ENCODE measurements at places on chromosomes 1 and 21. TPM values are rescaled to one million over a fixed set of nuclear protein-coding genes. Genes with fewer than 3 reads are reported as not detected.

The GNAT2 gene
- polyA plus RNA-seq = not detected

The LCE3D gene
- not detected for polyA plus RNA-seq

The SLC27A3 gene
- polyA plus RNA-seq = 40.7 TPM

The LORICRIN gene
- not detected for polyA plus RNA-seq

The PCSK9 gene
- 0.95 TPM for polyA plus RNA-seq

The SERBP1 gene
- 417 TPM for polyA plus RNA-seq

The DYNLT5 gene
- polyA plus RNA-seq = 3.2 TPM

The GCSAML gene
- 0.28 TPM for polyA plus RNA-seq

The TMEM125 gene
- 15.6 TPM for polyA plus RNA-seq

The PRAMEF6 gene
- not detected for polyA plus RNA-seq

The C1orf87 gene
- polyA plus RNA-seq = 0.28 TPM

The TSPAN1 gene
- 50.1 TPM for polyA plus RNA-seq

The OR2L5 gene
- polyA plus RNA-seq = not detected

The WDR3 gene
- polyA plus RNA-seq = 33.2 TPM

The NAV1 gene
- polyA plus RNA-seq = 21.6 TPM

The LCE2A gene
- polyA plus RNA-seq = not detected

The RCAN3 gene
- polyA plus RNA-seq = 10.3 TPM

The CNR2 gene
- 0.08 TPM for polyA plus RNA-seq

The PGLYRP4 gene
- not detected for polyA plus RNA-seq

The OR2L8 gene
- polyA plus RNA-seq = not detected

The CR1 gene
- 18.6 TPM for polyA plus RNA-seq

The PTPN7 gene
- polyA plus RNA-seq = 1.3 TPM

Data from left kidney (tissue), 8 donors.